Endothelial cell of umbilical vein (primary cell): ENCODE measurements at places on chromosomes 4 and X. TPM values are rescaled to one million over a fixed set of nuclear protein-coding genes. Genes with fewer than 3 reads are reported as not detected.

The GRIA3 gene
- total RNA-seq, result not detected in 2 replicates

The MAGEA1 gene
- not detected in 2 replicates for total RNA-seq

The GASK1B gene
- total RNA-seq, result 235 and 238 TPM in 2 replicates

The SMIM31 gene
- not detected in 2 replicates for total RNA-seq

The CLCN4 gene
- total RNA-seq, result 17.0 and 19.8 TPM in 2 replicates

The RTL3 gene
- total RNA-seq, result not detected in 2 replicates

The SCFD2 gene
- 17.6 and 22.8 TPM in 2 replicates for total RNA-seq

- H3K4me1 ChIP-seq, result no peaks in the 10 kb centered on the region
- no peak overlapping the region for H3K4me3 ChIP-seq
- H3K36me3 ChIP-seq, result no peaks in the 10 kb centered on the region
- no peak for DNase-seq
- peaks cover 4% of the 10 kb centered on the region for H3K27me3 ChIP-seq
Measured at GRCh38 chr4:38456096-38456495, 207.9 kb upstream of the KLF3 start.

- DNase-seq, result no peak
- H3K27me3 ChIP-seq, result no peaks in the 10 kb centered on the region
- H3K27ac ChIP-seq, result no peak overlapping the region
- no peak overlapping the region for H3K4me3 ChIP-seq
- H3K4me1 ChIP-seq, result peaks cover 15% of the 10 kb centered on the region
Measured at GRCh38 chr4:153347117-153347516, 2.6 kb downstream of the MND1 start.

DNA sequence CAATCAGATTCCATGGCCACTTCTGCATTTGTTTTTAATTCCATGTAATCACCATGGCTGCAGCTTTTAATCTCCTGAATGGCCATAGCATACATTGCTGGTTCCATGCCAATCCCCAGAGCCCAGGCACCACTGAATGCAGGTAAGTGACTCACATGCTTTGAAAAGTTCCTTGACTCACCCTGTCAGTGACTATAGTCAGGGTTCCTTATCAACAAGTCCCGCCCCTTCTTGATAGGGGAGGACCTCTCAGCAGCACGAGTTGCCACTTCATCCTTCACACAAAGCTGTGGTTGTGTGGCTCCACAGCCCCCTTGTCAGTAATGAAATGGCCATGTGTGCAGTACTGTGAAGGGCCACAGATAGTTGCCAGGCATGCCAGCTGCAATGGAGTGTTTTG, 516.6 kb downstream of the PPARGC1A start:
- no peaks in the 10 kb centered on the region for H3K4me1 ChIP-seq
- no peak overlapping the region for H3K4me3 ChIP-seq
- H3K27ac ChIP-seq, result no peak overlapping the region

DNA sequence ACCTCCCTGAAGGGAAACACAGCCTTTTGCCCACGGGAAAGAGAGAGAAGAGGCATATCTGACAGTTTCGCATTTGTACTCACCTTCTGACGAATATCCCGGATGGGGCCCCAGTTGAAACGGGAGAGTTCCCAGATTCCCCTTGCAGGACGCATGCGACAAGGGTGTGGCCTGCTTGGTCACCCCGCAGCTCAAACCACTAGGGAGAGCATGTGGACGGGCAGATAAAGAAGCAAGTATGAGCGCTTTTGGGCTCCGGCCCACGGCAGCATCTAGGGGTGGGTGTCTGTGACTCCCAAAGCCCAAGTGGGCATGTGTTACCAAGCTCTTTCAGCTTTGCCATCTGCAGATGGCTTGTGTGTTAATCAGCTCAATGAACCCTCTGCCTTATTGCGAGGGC, 70.1 kb upstream of the MED14 start:
- H3K27ac ChIP-seq, result no peak overlapping the region
- H3K27me3 ChIP-seq, result no peaks in the 10 kb centered on the region
- no peak for DNase-seq
- H3K4me1 ChIP-seq, result no peaks in the 10 kb centered on the region
- no peak overlapping the region for H3K4me3 ChIP-seq
- no peaks in the 10 kb centered on the region for H3K36me3 ChIP-seq

- H3K4me3 ChIP-seq, result no peak overlapping the region
- no peak overlapping the region for H3K27ac ChIP-seq
- no peaks in the 10 kb centered on the region for H3K27me3 ChIP-seq
- no peak for DNase-seq
Measured at GRCh38 chr4:153026591-153027346, 90.6 kb downstream of the FHDC1 start.

- H3K4me1 ChIP-seq, result no peaks in the 10 kb centered on the region
- no peak overlapping the region for H3K4me3 ChIP-seq
- H3K36me3 ChIP-seq, result no peaks in the 10 kb centered on the region
Measured at GRCh38 chr4:101983835-101984234, 193.3 kb downstream of the BANK1 start.

DNA sequence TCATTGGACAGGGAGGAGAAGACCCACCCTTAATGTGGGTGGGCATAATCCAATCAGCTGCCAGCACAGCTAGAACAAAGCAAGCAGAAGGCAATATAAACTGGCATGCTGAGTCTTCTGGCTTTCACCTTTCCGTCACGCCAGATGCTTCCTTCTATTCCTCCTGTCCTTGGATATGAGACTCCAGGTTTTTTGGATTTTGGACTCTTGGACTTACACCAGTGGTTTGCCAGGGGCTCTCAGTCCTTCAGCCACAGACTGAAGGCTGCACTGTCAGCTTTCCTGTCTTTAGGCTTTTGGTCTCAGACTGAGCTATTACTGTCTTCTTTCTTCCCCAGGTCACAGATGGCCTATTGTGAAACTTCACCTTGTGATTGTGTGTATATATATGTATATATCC, 32.2 kb upstream of the UGT2B4 start:
- DNase-seq, result no peak
- H3K27me3 ChIP-seq, result no peaks in the 10 kb centered on the region
- no peaks in the 10 kb centered on the region for H3K36me3 ChIP-seq
- no peak overlapping the region for H3K4me3 ChIP-seq
- no peak overlapping the region for H3K27ac ChIP-seq

DNA sequence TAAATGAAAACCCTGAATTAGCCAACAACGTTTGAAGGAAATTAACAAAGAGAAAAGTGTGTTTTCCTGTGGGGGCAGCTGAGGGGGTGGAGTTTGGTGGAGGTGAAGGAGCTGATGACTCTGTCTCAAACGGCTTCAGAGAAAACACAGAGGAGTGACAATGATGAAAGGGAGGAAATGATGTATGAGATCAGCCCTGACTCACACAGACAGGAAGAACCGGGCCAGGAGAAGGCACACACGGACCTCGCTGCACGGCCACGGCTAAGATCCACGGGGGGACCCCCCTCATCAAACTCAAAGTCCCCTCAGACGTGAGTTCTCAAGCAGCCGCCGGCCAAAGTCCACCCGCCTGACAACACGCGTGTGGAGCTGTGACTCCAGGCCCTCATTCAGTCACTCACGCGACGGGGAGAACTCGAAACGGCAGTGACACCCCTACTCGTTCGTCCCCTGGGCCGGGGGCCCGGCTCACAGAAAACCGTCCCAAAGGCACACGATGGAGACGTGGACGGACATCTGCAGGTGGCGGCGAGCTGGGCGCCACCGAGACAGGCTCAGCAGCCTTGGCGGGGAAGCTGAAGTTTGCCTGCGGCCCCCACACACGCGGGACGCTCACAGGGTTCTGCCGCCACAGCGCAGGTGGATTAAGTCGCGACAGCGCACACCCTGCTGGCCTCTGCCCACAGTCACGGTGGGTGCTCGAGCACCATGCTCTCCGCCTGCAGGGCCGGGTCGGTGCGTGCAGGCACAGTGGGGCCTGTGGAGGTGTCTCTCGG, 28.8 kb downstream of the PPP2R3B start:
- peaks cover 3% of the 10 kb centered on the region for H3K36me3 ChIP-seq
- no peaks in the 10 kb centered on the region for H3K27me3 ChIP-seq
- no peak overlapping the region for H3K4me3 ChIP-seq
- H3K4me1 ChIP-seq, result peaks cover 11% of the 10 kb centered on the region
- peak; percentile 79 for DNase-seq

DNA sequence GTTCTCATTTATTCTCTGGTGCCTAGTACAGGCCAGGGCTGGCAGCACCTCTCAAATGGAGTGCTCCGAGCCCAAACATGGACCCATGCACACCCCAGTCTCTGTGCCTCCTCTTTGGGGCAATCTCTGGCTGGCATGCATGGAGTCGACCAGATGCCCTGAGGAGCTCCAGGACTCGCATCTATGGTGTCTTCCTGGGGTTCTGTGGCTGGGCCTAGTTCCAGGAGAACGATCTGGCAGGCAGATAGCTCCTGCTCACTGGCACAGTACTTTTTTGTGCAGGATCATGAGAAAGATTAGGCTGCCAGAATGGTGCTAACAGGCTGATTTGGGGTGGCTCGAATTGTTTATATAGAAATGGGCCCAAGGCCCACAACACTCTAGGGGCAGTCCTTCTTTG, 72.0 kb upstream of the PJA1 start:
- H3K27me3 ChIP-seq, result no peaks in the 10 kb centered on the region
- no peak for DNase-seq
- no peak overlapping the region for H3K27ac ChIP-seq
- no peaks in the 10 kb centered on the region for H3K36me3 ChIP-seq
- H3K4me1 ChIP-seq, result no peaks in the 10 kb centered on the region
